Activated effector memory CD4-positive, alpha-beta T cell treated with anti-CD3 and anti-CD28 coated beads, Interleukin-2, amount 50 U/mL, for 16 hours (primary cell): ENCODE measurements at places on chromosomes 5 and 9.

- no peak for DNase-seq
These were observed 217.1 kb upstream of the CD180 start for GRCh38 chr5:67413721-67414120.

- no peak for DNase-seq
These were observed 208.0 kb downstream of the PDZD2 start for GRCh38 chr5:31846934-31847333.

GRCh38 chr9:30796764-30797163 lies 1587.7 kb upstream of the ACO1 start:
- DNase-seq = no peak

DNA sequence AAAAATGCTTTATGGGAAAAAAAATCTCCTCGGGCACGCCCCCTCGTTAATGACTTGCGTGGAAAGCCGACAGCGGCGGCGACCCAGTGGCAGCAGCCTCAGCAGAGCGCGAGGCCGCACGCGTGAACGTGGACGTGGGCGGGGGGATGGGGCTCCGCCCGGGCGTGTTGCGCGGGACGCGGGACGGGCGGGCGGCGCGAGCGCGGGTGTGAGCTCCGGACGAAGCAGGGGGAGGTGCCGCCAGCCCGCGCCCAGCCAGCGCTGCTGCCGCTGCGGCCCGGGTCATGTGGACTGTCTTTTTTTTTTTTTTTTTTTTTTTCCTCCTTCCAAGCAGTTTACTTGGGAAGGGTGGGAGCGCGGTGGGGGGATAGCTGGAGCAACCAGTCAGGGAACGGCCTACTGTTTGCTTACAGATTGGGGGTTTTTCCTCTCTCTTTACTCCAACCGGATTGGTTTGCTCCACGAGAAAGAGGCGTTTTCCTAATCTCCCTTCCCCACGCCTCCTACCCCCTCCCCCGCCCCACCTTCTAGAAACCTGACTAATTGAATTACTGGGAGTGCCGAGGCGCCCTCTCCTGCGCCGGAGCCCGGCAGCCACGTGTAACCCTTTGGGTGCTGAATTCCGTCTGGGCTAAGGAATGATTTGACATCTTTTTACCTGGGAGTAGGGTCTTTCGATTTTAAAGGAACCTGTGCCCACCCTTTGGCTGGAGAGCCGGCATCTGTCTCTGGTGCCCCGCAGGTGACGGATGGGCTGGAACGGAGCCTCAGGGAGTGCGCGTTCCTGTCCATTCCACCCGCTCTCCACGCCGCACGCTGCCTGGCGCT lies 1.7 kb upstream of the EFNA5 start:
- DNase-seq = peak; percentile 65

DNA sequence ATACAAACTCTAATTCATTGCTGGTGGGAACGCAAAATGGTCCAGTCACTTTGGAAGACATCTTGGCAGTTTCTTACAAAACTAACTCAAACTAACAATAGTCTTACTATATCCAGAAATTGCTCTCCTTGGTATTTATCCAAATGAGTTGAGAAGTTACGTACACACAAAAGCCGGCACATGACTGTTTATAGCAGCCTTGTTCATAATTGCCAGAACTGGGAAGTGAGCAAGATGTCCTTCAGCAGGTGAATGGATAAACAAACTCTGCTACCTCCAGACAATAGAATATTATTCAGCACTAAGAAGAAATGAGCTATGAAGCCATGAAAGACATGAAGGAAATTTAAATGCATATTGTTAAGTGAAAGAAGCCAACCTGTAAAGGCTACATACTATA lies 17.9 kb upstream of the GNAQ start:
- DNase-seq = no peak

- DNase-seq = no peak
These were observed 1523.9 kb downstream of the MAT2B start for GRCh38 chr5:165029099-165029870.

DNA sequence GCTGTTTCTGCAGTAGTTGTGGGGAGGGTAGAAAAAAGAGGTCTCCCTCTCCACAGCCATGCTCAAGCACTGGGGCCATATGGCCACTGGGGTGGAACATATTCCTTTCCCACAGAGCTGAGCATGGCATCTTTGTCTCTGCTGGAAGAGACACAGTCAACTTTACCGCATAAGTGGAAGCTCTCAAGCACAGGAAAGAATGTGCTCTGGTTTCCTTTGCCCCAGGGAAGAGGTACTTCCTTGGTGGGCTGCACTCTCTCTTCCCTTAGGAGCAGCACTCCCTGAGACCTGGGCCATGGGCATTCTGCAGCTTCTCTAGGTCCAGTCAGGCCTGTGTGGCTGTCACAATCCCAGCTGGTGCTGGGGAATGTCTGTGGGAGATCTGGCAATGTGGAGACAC lies 168.5 kb upstream of the ACTBL2 start:
- DNase-seq = no peak

GRCh38 chr5:82074950-82075349 lies 103.1 kb downstream of the ATG10 start:
- DNase-seq = no peak

GRCh38 chr5:52656569-52657246 lies 131.0 kb upstream of the ITGA1 start:
- DNase-seq = no peak

GRCh38 chr9:89442501-89442978 lies 55.4 kb downstream of the SEMA4D start:
- DNase-seq = no peak
